Stimulated activated CD4-positive, alpha-beta T cell treated with anti-CD3 and anti-CD28 coated beads, Interleukin-12 subunit alpha, Interleukin-12 subunit beta, amount 100 ng/mL, for 4 hours (primary cell): ENCODE measurements at places on chromosomes 7 and 10.

DNA sequence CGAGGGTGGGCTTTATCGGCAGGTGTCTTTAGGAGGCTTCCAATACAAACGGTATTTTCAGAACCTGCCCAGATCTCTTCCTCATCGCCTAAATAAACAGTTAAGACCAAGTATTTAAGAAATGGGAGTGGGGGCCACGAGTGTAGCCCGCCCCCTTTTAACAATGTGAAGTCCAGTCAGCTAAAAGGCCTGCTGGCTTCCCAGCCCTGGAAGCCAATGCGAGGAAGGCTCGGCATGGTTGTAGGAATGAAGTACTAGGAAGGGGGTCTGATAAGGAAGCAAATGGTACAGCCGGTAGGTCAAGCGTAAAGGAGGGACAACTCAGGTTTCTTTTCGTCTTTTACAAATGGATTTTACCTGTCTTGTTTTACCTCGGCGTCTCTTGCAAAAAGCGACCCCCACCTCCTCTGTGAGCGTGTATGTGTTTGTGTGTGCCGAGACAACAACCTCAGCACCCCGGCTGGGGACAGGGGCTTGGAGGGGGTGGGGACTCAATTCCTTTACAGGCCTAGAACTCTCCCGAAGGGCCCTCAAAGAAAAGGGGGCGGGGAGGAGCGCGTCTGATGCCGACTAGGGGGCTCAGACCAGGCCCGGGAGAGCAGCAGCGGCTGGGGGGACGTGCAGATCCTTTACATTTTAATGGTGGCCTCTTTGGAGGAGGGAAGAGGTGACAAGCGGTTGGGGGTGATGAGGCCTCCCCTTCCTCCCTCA, 147.6 kb downstream of the GPR85 start:
- DNase-seq = no peak

DNA sequence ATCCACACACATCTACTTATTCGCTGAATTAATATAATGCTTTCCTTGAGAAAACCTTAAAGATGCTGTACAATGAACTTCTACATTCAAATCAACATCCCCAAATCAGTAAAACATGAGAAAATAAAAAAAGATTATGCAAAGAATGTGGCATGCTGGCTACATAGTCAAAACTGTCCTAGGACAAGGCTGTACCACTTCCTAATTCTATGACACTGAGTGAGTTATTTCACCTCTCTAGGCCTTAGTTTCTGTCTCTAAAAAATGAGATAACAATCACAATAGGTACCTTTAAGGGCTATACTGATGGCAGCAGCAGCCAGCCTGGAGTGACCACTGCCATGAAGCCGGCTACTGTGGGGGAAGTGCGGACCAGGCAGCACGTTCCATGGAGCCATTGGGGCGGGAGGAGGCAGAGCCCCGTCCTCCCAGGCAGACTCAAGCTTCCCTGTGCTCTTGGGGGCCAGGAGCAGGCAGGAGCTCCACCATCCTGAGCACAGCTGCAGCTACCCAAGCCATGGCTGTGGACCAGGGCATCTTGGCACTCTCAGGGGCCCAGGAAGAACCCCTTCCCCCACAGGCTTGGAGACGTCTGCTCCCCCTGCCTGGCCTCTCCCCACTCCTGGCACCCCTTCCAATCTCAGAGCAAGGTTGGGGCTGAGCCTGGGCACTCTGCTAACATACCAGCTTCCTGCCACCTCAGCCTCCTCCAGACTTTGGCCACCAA, 110.2 kb downstream of the ELAPOR2 start:
- DNase-seq = no peak

GRCh38 chr10:4848356-4849041, 22.5 kb downstream of the AKR1E2 start:
- DNase-seq = no peak

GRCh38 chr7:131897016-131897789, 340.8 kb upstream of the PODXL start:
- DNase-seq = no peak

DNA sequence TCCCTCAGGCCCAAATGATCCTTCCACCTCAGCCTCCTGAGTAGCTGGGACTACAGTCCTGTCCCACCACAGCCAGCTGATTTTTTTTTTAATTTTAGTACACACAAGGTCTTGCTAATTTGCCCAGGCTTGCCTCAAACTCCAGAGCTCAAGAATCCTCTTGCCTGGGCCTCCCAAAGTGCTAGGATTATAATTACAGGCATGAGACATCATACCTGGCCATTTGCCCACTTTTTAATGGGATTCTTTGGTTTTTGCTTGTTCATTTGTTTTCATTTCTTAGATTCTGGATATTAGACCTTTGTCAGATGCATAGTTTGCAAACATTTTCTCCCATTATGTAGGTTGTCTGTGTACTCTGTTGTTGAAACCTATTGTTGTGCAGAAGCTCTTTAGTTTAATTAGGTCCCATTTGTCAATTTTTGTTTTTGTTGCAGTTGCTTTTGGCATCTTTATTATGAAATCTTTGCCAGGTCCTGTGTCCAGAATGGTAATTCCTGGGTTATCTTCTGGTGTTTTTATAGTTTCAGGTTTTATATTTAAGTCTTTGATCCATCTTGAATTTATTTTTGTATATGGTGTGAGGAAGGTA, 95.2 kb downstream of the GLCCI1 start:
- DNase-seq = no peak
